ENCODE measurements at places on chromosomes 3 and 15.

DNA sequence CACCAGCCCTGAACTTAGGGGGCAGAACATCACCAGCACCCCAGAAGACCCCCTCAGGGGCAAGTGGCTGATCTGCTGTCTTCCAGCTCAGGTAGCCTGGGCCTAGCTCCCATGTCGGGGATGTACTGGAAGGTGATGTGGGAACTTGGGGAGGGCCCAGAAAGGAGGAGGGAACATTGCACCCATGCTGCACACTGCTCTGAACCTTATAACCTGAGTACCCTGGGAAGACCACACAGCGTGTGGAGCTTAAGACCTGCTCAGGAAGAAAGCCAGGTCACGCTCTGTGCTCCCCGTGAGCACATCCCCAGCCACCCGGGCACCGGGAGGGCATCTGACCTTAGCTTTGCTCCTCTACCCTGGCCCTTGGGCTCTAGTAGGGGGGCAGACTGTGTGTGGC, 159.4 kb downstream of the ATP10A start:
- DNase-seq: no peak

- DNase-seq: no peak
Observed at GRCh38 chr15:52069559-52069958, 43.0 kb downstream of the BCL2L10 start.

DNA sequence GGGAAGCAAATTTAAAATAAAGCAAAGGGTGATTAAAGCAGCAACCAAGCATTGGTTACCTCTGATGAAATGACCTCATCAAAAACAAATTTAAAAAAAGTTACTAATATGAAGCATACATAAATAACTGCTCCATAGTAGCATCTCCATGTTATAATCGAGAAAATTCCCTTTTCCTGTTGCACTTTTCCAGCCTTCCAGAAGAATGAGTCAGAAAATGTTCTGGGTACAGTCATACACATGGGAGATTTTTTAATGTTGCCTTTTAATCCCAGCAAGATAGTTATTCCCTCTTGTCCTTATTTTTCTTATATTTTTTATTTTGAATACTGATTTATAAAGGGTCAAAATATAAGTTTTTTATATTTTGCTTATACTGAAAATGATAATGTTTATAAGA, 2.6 kb upstream of the TMCO5A start:
- DNase-seq: no peak

DNA sequence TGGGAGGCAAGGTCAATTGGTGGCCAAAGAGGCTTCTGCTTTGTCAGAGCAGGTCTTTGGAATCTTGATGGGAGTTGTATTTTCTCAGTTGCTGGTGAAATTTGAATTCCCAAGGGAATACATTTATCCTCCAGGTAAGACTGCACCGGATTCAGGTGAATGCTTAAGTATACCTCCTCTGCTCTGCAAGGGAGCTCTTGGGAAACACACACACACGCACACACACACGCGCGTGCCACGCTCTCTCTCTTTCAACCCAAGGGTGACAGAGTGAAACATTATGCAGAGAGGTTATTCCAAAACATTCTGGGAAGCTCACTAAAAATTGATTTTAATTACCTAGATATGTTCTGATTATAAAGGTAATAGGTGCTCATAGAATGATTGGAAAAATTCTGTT, 33.7 kb downstream of the ST6GAL1 start:
- DNase-seq: no peak

- DNase-seq: no peak
Observed at GRCh38 chr15:71657141-71657540, 153.2 kb upstream of the NR2E3 start.
